ENCODE measurements at places on chromosomes 1 and 21.
A peak's percentile ranks its signal among the peaks of the same experiment; 100 is the strongest.

GRCh38 chr1:233313434-233314155 lies 13.9 kb upstream of the MAP3K21 start:
- DNase-seq: no peak

DNA sequence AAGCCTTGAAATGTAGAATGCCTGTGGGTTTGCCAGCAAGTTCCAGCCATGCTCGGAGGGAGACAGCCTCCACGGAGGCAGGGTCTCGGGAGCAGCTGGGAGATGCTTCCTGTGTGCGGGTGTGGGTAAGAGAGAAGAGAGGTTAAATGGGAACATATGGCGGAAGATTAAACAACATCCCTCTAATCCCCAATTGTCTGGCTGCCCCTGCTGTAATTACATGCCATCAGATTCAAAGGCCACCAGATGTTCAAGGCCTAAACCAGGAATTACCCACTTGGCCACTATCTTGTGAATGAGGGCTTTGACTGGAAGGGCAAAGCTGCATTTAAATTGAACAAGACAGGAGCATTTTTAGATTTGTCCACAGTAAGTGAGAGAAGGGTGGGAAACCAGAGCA lies 81.4 kb upstream of the BACE2 start:
- no peak for DNase-seq

DNA sequence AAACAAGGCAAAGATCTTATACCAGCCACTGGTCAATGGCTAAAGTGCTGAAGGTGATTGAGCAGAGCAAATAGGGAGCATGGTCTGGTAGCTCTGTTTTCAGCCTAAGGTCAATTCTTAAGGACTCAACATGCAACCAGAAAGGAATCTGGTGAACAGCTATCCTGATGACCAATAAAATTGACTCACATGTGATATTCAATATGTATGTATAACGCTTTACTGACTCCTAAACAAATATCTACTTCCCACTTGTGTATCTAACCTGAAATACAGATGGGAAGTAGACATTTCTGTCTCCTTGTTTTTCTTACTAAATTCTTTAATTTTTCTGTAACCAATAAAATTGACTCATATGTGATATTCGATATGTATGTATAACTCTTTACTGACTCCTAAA lies 24.9 kb upstream of the CTH start:
- DNase-seq: no peak

DNA sequence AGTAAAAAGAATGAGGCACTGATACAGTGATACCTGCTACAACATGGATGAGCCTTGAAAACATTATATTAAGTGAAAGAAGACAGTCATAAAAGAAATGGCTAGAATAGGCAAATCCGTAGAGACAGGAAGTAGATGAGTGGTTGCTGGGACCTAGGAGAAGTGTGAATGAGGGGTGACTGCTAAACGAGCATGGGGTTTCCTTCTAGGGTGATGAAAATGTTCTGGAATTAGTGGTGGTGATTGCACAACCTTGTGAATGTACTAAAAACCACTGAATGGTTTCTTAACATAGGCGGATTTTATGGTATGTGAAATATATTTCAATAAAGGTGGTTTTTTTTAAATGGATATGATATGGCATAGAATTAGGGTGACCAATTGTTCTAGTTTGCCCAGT lies 12.6 kb upstream of the SERINC2 start:
- DNase-seq: no peak

- no peak for DNase-seq
Observed at GRCh38 chr1:212794561-212795014, 2.9 kb downstream of the TATDN3 start.

GRCh38 chr1:36689992-36690391 lies 207.3 kb upstream of the CSF3R start:
- DNase-seq: no peak

- DNase-seq: no peak
Observed at GRCh38 chr1:151060007-151060656, at the start of gene MLLT11. Gene MLLT11 (plus strand): TSS chr1:151060397. CDS start chr1:151067225, 6,828 bp downstream.

GRCh38 chr1:75954586-75954985 lies 22.4 kb upstream of the ASB17 start:
- no peak for DNase-seq

DNA sequence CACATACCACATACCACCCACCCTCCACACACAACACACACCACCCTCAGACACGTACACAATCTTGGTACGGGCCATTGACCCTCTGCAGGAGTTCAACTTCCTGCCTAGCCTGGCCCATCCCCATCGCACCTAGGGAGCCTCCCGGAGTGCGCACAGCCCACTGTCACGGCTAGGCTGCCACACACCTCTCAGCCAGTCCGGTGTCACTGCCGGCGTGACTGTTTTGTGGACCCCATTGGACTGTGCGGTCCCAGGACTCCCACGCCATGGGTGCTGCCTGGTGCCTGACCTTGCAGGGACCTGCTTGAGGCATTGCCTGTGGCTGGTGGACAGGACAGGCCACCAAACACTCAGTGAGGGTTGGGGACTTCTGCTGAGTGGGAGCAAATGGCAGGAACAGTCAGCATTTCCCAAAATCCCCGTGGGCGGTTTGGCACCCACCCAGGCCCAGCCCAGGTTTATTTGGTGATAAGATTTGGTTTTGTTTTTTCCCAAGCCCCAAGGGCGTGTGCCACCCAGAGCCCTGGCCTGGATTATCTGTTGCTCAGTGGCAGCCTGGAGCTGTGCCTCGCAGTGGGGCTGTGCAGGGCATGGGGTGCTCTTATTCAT lies 27.7 kb downstream of the RAB7B start:
- DNase-seq: peak; percentile 75

DNA sequence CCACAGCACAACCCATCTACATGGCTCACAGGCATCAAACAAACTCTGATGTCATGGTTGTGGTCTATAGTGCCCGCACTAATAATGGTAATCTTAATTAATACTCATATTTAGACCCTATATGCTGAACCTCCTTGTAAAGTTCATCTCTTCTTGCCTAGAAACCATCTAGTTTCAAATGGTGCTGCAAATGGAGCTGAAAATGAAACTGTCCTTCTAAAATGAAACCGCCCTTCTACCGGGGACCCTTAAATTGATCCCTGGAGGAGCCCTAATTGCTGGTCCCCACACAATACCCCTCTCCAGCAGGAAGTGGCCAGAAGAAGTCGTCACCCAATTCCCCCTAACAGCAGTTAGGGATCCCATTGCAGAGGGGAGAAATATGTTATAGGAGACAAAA lies 612.6 kb downstream of the MRPL39 start:
- no peak for DNase-seq

GRCh38 chr1:6519935-6520671 lies 28.6 kb upstream of the PLEKHG5 start:
- no peak for DNase-seq

- DNase-seq: no peak
Observed at GRCh38 chr1:10965546-10966226, 46.8 kb upstream of the TARDBP start.

DNA sequence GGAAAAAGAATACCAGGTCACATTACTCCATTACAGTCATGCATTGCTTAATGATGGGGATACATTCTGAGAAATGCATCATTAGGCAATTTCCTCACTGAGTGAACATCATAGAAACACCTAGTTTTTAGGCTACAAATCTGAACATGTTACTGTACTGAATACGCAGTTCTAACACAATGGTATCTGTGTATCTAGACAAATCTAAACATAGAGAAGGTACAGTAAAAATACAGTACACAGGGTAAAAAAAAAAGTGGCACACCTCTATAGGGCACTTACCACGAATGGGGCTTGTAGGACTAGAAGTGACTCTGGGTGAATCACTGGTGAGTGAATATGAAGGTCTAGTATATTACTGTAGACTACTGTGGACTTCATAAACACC lies 115.7 kb downstream of the AKT3 start:
- DNase-seq: no peak

GRCh38 chr1:53254011-53254640 lies 15.8 kb upstream of the MAGOH start:
- DNase-seq: no peak

DNA sequence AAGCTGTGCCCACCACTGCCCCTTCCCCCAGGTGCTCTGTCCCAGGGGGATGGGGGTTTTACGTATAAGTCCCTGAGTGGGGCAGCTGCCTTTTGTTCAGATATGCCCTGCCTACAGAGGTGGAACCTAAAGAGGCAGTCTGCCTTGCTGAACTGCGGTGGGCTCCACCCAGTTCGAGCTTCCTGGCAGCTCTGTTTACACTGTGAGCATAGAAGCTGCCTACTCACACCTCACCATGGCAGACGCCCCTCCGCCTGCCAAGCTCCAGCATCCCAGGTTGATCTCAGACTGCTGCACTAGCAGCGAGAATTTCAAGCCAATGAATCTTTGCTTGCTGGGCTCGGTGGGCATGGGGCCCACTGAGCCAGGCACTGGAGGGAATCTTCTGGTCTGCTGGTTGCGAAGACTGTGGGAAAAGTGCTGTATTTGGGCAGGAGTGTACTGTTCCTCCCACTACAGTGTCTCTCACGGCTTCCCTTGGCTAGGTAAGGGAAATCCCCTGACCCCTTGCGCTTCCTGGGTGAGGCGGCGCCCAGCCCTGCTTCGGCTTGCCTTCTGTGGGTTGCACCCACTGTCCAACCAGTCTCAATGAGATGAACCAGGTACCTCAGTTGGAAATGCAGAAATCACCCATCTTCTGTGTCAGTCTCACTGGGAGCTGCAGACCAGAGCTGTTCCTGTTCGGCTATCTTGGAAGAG lies 17.6 kb upstream of the RWDD3 start:
- no peak for DNase-seq

- DNase-seq: no peak
Observed at GRCh38 chr1:24109686-24110475, 2.1 kb downstream of the MYOM3 start.

- DNase-seq: no peak
Observed at GRCh38 chr1:169779970-169780369, 14.7 kb downstream of the METTL18 start.

GRCh38 chr1:205325334-205325884 lies 3.9 kb upstream of the NUAK2 start:
- no peak for DNase-seq

DNA sequence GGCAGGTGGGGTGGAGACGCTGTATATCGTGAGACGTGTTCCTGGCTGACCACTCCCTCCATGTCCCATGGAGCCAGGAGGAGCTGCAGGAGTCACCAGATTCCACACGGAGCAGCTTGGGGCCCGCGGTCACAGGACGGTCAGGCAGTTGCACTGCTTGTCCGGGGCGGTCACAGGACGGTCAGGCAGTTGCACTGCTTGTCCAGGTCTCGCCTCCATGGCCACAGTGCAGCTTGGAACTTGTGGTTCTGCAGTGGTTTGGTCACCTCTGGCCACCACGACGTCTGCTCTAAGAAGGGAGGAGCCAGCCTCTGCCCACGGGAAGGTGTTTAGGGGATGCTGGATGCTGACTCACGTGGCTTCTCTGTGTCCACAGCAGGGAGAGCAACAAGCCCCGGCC lies 33.0 kb downstream of the SLX9 start:
- no peak for DNase-seq

GRCh38 chr1:222583079-222583478 lies 6.7 kb downstream of the TAF1A start:
- no peak for DNase-seq

DNA sequence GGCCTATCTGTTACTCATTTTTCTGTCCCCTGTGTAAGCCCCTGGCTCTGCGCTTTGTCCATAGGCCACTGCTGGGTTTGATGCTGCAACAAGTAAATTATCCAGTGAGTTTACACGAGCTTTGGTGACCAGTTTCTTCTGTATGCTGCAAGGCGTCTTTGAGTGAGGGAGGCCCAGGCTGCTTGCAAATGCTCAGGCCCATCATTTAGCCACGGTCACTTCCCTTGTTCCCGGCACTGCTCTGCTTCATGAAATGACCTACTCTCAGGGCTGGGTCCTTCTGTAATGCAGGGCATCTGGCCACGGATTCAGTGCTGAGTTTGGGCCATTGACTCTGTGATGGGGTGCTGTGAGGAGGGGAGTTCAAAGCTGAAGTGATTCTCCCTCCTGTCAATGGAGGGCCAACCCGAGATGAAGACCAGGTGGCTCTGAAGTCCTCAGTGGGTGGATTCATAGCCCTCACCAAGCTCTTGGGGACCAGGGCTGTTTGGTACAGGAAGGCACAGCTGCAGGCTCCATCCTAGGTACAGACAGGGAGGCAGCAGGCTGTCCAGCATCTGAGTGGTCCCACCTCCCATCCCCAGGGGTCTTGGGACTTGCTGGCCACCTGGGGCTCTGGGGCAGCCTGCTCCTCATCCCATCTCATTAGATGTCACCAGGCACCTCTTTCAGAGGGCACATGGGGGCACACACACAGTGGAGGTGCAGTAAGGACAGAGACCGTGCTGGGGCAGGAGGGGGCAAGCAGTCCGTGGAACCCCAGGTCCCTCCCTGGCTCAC lies 21.7 kb downstream of the LHX4 start:
- no peak for DNase-seq

DNA sequence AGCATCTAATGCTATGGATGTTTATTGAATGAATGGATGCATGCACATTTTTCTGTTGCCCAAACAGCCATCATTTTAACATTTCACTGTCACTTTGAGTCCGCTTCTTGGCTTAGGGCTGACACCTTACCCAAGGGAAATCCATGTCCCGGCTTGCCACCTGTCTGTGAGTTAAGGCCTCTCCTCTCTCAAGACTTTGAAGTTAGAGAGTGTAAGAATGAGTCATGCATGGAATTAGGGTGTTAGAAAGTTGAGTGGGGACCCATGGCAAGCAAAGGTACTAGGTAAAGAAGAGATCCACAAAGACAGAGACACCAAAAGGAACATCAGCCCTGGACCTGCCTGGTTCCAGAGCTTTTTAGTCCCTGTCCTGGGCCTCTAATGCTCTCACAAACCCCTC lies 35.1 kb downstream of the ATP1A1 start:
- DNase-seq: no peak

Data from cardiac septum (tissue), 1 donor.